WTC11 (cell line): ENCODE measurements at places on chromosomes 2 and 18.

DNA sequence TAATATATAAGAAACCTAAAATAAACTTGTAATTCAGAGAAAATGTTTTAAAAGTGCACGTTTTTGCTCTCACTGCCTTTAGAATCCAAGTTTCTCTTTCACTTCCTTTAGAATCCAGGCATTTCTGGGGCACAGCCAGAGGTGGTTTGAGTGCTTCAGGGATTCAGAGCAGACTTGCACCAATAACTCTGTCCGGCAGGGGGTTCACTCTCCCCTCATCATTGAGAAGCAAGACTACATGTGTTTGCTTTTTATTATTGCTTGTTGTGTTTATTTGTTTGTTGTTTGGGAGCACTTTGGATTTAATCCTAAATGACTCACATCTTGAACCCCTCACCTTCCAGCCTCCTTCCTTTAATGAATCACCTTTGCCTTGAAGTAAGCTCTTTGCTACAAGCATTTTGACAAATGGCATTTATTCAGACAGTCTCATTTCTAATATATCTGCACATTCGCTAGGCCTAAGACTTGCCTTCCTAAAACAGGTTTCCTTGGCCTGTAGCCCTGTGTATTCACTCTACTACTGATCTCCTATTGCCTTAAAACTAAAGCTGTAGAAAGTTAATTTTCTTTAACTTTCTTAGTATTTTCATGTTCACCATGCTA lies 233.5 kb upstream of the ATP5MC3 start:
- DNase-seq: peak; percentile 69

GRCh38 chr18:42892181-42892580 lies 223.3 kb downstream of the RIT2 start:
- DNase-seq: no peak

GRCh38 chr2:62474176-62474575 lies 31.8 kb downstream of the TMEM17 start:
- DNase-seq: no peak

DNA sequence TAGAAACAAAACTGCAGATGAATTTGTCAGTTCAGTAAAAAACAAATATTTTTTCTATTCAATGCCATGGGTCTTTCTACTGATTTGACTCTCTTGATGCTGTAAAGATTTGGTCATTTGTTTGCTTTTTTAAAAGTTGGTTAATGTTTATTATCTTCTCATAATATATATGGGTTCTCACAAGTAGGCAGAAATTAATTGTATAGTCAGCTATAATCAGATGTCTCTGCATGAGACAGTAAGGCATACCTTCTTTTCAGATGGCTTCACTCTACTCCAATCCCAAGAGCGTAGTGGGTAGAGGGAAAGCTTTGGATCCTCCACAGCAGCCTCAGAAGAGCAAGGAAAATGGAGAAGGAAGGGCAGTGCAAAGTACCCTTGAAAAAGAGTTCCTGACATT lies 1202.9 kb upstream of the CELF4 start:
- no peak for DNase-seq

DNA sequence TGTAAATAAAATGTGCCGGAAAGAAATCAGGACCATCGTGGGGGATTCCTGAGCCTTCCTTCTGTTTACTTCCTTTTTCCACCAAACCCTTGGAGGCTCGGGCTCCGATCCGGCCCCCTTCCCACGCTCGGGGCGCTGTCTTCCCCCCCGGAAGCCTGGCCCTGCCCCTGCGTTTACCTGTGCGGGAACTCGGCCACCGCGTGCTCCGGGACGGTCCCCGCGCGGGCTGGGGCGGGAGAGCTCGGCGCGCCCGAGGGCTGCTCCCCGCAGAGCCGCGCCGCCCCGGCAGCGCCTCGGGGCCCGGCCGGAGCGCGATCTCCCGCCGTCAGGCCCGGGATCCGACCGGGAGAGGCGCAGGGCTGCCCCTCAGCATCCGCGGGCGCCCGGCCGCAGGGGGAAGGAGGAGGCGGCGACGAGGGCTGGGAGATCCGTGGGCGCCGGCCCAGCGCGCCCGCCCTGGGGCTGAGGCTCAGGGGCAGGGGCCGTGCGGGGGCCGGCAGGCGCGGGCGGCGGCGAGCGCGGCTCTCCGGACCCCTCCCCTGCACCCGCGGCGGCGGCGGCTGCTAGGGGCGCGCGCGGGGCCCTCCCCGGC lies 435 bp downstream of the ADCY3 start:
- DNase-seq: no peak

DNA sequence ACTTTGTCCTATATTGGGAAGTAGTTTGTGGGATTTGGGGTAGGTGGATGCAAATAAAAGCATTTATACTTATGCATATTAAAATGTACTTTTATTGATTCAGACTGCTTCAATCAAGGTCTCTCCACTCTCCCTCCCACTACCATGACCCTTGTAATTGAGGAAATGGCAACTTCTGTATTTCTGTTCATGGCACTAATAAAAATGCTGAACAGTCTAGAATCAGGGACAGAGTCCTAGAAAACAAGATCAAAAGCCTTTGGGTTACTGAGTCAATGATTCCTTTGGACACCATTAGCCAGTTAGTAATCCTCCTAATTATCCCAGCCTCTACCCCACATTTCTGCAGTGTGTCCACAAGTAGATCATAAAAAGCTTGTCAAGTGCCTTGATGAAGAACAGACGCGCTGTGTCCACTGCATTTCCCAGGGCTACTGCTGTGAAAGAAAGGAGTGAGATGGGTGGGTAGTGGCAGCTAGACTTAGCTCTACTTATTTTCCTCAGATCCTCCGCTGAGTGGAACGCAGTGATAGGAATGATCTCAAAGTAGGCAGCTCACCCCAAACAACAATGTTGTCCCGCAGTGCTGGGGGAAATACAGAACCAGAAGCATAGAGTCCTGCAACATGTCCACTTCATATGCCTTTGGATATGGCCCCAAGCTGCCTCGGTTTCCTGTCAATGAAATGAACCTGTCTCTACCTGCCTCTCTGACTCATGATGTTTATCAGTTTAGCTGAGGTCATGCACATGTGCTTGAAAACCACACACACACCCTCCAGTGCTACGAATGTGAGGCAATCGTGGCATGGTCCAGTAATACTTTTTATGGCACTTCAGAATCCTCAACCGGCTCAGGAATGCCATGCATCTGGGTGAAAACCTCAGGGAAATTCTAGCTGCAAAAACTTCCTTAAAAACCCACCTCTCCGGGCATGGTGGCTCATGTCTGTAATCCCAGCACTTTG lies 115.5 kb downstream of the COL6A3 start:
- DNase-seq: no peak

GRCh38 chr18:13354402-13354801 lies 135.8 kb downstream of the LDLRAD4 start:
- DNase-seq: no peak

DNA sequence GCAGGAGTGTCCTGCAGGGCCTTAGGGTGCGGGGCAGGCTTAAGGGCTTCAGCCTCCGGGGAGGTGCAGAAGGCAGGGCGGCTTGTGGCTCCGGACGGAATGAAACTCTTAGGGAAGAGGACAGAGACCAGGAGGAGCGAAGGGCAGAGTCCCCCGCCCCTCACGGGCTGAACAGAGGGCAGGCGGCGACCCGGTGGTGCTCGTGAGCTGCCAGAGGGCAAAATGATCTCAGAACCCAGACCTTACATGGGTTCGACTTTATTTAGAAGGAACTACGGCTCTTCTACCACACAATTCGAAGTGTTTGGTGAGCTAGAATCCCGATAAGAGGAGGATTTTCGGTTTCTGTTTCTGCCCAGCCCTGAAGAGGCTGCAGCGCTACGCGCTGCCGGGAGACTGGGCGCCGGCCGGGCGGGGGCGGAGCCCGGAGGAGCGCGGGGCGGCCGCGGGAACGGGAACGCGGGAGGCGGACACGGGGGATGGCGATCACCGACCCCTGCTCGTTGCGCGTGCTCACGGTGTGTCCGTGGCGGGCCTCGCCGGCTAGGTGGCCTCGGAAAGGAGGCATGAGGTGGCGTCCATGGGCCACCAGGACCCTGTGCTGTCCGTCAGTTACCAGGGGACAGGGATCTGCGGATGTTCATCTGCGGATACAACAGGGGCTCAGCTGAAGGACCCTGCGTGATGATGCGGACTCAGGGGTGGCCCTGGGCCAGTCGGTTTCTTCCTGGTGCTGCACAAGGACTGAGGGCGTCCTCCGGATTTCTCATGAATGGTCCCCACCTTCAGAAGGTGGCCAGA lies 4.2 kb upstream of the SP100 start:
- peak; percentile 48 for DNase-seq

DNA sequence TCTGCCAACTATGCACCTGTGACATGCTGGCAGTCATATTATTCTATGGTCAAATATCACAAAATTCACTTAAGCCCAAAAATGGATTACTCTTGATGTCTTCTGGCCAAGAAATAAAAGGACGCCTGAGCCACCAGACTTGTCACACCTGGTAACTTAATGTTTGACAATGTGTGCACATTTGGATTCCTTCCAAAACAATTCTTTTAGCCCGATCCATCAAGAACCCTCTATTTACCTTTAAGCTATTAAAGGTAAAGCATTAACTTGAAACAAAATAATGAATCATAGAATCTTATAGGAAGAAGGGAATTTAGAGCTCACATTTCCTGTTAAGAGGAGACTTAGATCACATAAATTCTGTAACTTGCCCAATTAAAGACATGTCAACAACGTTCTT lies 46.5 kb upstream of the NFU1 start:
- no peak for DNase-seq

GRCh38 chr18:21686282-21687105 lies 18.1 kb downstream of the ABHD3 start:
- no peak for DNase-seq

- DNase-seq: no peak
Observed at GRCh38 chr18:39302481-39302880, 1736.9 kb upstream of the CELF4 start.

- DNase-seq: no peak
Observed at GRCh38 chr2:99921903-99922302, 220.5 kb downstream of the AFF3 start.

- no peak for DNase-seq
Observed at GRCh38 chr18:49178321-49178720, 227.6 kb upstream of the SMAD7 start.

- DNase-seq: peak; percentile 66
Observed at GRCh38 chr2:1707771-1708418, 36.4 kb downstream of the PXDN start.

- no peak for DNase-seq
Observed at GRCh38 chr18:50607378-50607926, 47.6 kb downstream of the MAPK4 start.

DNA sequence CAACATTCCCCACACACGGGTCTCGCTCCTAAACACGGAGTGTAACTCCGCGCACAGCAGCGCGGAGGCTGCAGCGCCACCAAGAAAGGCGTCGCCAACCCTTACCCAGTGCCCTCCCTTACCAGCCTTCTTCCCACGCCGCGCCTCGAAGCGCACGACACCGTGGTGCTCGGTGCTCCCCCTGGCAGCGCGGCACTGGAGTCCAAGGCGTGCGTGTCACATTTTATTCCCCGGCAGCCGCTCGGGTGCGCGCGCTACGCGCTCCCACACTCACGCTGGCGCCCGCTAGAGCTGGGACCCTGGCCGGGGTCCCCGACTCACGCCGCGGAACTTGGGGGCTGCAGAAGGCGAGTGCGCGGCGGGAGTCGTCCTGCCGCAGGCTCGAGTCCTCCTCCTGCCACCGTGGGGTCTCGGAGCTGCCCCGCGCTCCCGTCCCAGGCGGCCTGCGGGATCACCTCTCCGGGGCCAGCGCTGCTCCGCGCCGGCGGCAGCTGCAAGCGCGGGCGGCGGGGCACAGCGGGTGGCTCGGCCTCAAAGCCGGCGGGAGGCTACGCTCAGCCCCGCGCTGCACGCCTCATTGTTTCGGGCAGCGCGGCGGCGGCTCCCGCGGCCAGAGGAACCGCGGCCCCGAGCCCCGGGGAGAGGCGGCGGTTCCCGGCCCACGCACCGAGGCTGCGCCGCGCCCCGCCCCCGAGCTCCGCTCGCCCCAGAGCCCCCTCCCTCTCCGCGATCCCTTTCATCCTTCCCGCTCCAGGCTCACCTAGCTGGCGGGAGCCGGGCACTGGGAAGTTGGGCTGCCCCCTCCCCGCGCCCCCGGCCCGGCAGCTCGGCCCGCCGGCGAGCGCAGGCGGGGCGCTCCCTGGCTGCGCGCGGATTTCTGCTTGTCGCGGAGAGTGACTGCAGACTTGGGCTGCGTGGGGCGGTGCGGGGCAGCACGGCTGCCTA lies at the start of gene ST6GAL2:
Gene ST6GAL2 (minus strand): TSS at position 197 of the 945 bp plus-strand sequence. CDS start 42,190 bp downstream, outside the sequence.
- peak; percentile 55 for DNase-seq

GRCh38 chr2:77391119-77391518 lies 131.1 kb downstream of the LRRTM4 start:
- DNase-seq: no peak

DNA sequence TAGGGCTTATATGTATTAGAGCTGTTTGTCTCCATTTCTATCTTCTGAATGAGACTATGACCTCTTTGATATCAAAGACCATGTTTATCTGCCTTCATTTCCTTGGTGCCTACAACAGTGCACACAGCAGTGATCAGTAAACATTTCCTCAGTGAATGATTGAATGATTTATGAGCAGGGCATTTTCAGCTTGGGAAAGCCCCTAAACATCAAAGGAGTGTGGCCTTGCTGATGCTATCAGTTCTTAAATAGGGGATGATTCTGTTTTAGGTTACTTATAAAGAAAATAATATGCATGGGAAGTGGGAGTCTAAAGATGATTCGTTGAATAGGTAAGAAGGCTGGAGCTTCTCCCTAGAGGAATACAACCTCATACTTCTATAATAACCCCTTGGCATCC lies 425.3 kb downstream of the ZNF521 start:
- DNase-seq: no peak

DNA sequence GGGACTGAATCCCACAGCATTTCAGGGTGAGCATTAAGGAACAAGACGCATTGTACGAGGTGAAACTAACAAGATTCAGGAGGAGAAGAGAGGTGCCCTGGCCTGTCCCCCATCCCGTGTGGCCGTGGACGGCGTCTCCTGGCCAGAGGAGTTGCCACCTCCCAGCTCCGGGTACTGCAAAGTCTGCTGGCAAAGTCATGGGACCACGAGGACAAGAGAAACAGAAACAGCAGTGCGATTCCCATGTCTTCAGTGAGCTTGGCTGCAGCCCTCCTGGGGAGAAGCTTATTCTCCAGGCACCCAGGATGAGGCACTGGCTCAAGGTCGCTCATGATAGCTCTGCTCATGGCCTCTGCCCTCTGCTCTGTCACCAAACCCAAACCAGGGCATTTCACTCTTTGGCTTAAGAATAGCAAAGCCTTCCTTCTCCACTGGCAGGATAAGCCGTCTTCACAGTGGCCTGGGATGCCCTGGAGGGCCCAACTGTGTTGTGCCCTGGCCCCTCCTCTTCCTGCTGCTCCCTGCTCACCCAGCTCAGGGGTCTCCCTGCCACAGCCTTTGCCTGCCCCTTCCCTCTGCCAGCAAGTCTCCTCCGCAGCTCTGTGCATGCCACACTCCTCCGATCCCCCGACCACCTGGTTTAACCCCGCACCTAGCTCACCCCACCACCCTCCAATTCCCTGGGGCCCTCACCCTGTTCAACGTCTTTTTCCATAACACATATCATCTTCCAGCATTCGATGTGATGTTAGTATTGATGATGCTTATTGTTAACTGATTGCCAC lies 144.8 kb downstream of the PXDN start:
- no peak for DNase-seq

- DNase-seq: no peak
Observed at GRCh38 chr2:240430595-240430994, 4.9 kb upstream of the GPC1 start.

- DNase-seq: no peak
Observed at GRCh38 chr2:21627938-21628337, 504.2 kb downstream of the TDRD15 start.
